Right lobe of liver (tissue), 6 donors: ENCODE measurements at places on chromosomes 1 and 21. TPM values are rescaled to one million over a fixed set of nuclear protein-coding genes. Genes with fewer than 3 reads are reported as not detected.
A peak's percentile ranks its signal among the peaks of the same experiment; 100 is the strongest.

DNA sequence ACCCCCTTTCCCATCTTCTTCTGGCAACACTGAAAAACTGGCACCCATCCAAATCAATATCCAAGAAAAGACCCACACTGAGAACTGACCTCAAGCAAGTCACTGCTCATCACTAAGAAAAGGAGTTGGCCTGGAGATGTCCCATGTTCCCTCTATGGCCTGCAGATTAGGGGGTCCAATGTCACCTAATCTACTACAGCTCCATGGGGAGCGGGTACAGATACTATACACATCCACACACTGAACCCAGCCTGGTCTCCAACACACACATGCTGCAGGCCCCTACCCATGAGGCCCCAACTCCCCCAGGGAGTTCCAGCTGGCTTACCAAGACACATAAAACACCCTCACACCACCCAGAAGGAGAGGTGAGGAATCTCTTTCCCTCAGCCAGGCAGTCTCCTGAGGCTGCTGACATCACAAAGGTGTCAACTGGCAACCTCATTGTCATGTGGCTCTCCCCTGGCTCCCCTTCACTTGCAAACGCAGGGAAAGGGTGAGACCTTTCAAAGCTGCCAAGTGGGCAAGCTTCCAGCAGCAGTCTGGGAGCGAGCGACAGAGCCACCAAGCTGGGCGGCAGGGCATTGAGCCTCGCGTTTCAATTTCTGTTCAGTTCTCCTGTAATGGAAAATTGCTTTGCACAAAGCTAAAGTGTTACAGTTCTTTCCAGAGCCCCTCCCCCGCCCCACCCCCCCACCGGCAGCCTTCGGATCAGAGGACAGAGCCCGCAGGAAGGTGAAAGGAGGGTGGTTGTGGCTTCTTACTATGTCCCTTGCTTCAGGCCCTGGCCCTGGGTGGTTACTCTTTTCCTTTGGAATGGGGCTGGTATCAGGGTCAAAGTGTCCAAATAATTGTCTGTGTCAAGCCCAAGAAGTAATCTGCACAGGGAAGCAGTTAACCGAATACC is at the start of gene LRRC52:
TSS of gene LRRC52 (plus strand) at position 469 of the 907 bp plus-strand sequence. CDS start at position 766, 297 bp downstream.
- peak; percentile 84 for DNase-seq

DNA sequence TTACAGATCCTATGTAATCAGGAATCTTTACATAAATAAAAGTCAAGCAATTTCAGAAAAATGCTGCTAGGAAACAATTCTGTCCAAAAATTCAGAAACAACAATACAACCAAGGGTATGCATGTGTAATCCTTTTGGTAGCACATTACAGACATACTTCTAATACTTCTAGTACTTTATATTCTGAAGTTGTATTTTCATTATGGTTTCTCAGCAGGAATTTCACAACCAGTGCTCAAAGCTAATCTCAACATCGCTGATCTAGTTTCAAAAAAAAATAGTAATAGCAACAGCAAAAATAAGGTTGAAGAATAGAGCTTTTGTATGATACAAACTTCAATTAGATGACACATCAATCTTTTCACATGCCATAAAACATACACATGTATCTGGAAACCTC is 545.2 kb downstream of the LTN1 start:
- DNase-seq, result no peak

DNA sequence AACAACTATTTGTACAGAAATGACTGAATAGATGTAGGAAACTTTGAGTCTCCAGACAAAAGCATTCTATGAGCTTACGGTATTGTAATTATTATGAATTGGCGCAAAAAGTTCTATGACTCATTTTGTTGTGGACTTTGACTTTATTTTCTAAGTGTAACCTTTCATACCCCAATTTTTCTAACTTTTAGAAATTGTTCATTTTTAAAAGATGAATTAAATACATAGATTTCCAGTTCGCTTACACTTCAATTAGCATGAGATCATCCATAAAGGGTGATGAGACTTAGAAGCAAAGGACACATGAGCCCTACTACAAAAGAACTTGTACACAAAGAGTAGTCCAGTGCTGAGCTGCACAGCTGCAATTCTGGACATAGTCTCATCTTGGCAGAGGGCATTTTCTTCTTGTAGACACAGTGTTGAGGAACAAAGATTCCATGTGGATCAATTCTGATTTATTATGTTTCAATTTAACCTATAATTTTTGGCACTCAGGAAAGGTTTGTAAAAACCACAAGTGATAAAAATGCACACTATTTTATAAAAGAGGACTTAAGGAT is 431.1 kb downstream of the LRRIQ3 start:
- DNase-seq, result no peak

- no peak for DNase-seq
These were observed 134.4 kb downstream of the TGFB2 start for GRCh38 chr1:218479436-218480115.

CYP4A11 gene
- 388 TPM for total RNA-seq

FBLIM1 gene
- total RNA-seq, result 4.0 TPM

- DNase-seq, result no peak
These were observed 62.4 kb upstream of the DIRAS3 start for GRCh38 chr1:68112835-68113243.

- DNase-seq, result no peak
These were observed 105.8 kb upstream of the RALGPS2 start for GRCh38 chr1:178619042-178619927.

DNA sequence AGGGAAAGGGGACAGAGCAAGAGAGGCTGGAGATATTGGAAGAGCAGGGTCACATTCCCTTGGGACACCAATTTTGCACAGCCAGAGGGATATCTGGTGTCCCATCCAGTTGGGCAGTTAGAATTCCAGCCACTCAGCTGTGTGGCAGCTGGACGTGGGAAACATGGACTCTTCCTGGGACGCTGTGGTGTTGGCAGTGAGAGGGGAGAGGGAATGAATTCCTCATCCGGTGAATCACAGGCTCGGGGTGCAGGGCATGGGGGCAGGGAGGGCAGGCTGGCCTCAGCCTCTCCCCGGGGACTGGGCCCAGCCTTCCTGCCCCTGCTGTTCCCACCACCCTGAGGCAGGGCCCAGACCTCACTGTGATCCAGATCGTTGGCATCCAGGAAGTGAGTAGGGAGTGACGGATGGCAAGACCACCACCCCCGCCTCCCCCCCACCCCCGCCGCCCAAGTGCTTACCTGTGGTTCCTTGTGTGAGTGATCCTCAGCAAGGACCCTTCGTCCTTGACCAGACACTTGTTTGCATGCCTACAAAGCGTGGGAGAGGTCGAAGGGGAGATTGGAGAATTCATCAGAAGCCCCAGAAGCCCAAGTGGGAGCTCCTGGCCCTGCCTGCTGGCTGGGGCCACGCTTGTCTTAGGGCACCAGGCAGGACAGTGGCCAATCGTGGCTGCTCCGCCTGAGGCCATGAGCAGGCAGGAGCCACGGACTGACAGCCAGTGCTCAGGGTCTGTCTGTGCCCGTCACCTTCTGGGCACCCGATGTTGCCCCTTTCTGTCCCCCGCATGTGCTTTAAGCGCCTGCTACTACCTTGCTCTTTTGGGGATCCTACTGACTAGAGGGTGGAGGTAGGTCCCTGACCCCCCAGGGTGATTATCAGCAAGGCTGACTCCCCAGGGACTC is 8.7 kb downstream of the WNT3A start:
- no peak for DNase-seq

DNA sequence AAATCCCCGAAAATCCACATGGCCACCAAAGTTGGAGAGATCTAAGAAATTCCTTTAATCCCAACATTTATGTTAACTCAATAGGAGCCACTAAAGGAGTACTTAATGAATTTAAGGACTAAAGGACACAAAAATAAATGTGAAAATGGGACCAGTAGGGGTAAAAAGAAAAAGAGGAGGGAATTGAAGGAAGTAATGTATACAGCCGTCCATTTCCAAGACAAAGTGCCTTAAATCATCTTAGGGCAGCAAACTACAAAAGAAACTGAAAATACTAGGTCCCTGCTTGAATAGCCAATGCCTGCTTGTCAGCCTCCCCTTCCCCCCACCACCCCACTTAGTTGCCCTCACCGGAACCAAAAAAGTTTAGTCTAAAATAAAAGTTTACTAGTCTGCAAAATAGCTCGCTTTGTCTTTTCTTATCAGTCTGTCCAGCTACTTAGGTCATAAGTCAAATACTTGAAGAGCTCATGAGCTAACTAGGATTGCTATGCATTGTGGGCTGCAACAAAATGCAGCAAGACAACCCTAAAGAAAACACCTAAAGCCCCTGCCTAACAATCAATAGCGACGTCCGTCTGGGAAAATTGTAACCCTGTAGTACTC is 66.3 kb upstream of the TLR5 start:
- DNase-seq, result no peak

GPR3 gene
- total RNA-seq, result 0.19 TPM

ZBTB8B gene
- not detected for total RNA-seq

DNA sequence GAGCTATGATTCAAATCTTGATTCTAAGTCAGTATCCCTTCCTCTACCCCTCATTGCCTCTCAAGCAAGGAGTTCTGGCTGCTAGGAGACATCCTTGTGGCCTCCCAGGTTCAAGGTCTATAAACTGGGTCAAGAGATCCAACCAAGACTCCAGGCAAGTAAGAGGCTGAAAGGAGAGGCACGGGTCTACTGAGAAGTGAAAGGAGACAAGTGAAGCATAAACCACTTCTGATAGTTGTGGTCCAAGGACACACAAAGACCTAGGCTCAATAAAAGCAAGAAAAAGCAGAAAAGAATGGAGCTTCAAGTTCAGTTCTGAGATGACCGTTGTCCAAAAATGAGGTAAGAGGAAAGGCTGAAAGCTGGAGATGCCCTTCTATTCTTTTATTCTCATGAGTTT is 17.8 kb upstream of the PPP2R5A start:
- no peak for DNase-seq

- DNase-seq, result no peak
These were observed 68.2 kb downstream of the PSMG1 start for GRCh38 chr21:39114871-39115575.

GSTM2 gene
- total RNA-seq, result 4.4 TPM

GRCh38 chr1:225694151-225694603 is 41.3 kb upstream of the ENAH start:
- DNase-seq, result peak; percentile 65

- peak; percentile 6 for DNase-seq
These were observed 21.6 kb upstream of the GPR137B start for GRCh38 chr1:236120721-236121153.

DNA sequence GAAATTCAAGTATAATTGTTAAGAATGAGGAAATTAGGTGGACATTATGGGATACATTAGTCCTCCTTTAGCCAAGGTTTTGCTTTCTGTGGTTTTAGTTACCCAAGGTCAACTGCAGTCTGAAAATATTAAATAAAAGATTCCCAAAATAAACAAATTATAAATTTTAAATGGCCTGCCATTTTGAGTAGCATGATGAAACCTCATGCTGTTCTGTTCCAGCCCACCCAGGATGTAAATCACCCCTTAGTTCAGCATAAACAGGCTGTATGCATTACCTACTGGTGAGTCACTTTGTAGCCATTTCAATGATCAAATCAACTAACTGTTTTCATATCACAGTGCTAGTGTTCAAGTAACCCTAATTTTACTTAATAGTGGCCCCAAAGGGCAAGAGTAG is 132.5 kb upstream of the LYPLAL1 start:
- no peak for DNase-seq

DNA sequence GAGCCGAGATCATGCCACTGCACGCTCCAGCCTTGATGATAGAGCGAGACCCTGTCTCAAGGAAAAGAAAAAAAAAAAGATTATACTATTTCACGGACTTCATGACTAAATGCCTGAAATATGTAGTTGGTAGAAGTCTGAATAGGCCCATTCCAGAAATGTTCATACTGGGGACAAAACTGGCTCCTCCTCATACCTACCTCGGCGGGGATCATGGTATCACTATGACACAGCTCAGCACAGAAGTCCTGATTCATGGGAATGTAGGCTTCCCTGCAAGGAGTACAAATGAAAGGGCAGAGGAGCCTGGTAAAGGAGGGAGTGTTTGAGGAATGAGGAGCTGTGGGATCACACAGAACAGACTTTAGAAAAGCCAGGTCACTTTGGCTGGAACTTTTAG is 5.0 kb downstream of the SPATA46 start:
- DNase-seq, result no peak

DNA sequence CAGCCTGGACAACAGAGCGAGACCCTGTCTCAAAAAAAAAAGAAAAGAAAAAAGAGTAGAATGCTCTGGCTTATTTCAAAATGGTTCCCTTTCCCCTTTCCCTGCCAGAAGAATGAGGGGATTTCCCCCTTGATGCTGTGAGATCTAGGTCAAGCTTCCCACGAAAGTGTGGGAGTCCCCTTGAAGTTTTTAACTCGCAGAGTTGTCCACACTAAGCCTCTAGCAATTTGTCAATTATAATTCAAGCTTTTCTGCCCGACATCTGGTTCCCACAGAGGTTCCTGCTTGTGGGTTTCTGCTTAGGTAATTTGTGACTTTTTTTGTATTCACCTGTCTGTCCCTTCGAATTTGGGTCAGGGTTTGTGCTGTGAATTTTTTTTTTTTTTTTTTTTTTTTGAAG is 62.8 kb downstream of the ZFYVE9 start:
- DNase-seq, result no peak

DNAJC28 gene
- total RNA-seq, result 2.7 TPM

GRCh38 chr1:26158908-26159742 is at the start of gene FAM110D:
Gene FAM110D (plus strand): TSS chr1:26159079. CDS start chr1:26161292, 2,213 bp downstream.
- peak; percentile 47 for DNase-seq

RGSL1 gene
- total RNA-seq, result not detected

DNA sequence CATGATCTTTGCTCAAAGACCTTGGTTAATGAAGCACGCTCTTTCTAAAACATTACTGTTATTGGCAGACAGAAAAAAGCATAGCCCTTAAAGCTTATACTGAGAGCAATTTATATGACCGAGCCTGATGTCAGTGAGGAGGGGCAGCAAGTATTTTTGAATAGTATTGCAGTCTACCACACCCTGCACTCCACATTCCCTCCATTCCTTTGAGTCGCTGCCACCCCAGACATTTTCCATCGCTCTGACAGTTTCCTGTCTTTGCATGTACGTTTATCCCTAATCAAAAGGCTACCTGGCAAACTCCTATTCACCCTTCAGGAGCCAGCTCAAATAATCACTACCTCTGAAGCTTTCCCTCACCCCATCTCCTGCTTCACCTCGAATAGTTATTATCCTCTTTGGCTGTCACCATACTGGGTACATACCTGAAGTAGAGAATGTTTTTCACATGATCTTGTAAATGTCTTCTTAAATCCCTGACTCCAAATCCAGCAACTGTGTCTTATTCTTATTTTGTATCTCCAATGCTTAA is 5.5 kb upstream of the JUN start:
- DNase-seq, result no peak

DNA sequence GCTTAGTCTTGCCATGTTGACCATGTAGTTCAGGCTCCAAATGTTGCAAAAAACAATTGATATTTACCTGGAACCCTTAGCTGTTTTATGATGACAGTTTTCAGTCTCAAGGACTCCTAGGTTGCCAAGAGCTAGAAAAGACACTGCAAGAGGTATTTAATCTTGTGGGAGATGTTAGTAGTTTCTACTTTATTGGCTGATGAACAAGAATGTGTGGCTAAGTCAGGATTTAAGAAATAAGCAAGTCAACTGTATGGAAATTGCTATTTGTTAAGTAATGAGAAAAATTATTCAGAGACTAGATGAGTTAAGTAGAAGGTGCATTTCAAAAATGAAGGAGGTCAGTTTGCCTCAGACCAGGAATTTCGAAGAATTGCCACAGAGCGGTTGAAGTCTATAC is 639.7 kb upstream of the USP24 start:
- no peak for DNase-seq

FABP3 gene
- total RNA-seq, result 5.6 TPM
